ENCODE measurements at places on chromosomes 7 and 10.

DNA sequence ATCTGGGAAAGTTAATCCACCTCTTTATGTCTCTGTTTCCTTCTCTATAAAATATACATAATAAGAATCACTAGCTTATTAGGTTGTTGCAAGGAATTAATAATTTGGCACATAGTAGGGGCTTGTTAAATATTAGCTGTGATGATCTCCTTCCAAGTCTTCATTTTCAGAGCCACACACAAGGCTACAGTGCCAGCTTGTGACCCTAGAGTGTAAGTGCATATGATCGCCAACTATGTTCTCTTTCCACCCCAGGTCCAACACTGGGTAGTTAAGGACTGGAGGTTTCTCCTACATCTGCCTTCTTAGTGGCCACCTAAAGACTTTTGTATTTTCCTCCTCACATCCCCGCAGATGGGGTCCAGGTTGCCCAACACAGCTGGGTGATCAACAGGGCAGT lies 17.9 kb upstream of the ACSM6 start:
- DNase-seq = no peak

GRCh38 chr10:21279217-21279575 lies 246.3 kb downstream of the SKIDA1 start:
- no peak for DNase-seq

GRCh38 chr10:97566336-97566996 lies 6.1 kb upstream of the ANKRD2 start:
- DNase-seq = no peak

GRCh38 chr7:35258125-35258867 lies 4.4 kb upstream of the TBX20 start:
- no peak for DNase-seq

- DNase-seq = no peak
Measured at GRCh38 chr10:110851020-110851612, 20.6 kb upstream of the PDCD4 start.

GRCh38 chr10:98567391-98568133 lies 120.8 kb upstream of the HPS1 start:
- DNase-seq = no peak

- peak; percentile 54 for DNase-seq
Measured at GRCh38 chr10:129963641-129964501, at the start of gene EBF3. Gene EBF3 (minus strand): TSS chr10:129964274. CDS start chr10:129963768, 506 bp downstream.

DNA sequence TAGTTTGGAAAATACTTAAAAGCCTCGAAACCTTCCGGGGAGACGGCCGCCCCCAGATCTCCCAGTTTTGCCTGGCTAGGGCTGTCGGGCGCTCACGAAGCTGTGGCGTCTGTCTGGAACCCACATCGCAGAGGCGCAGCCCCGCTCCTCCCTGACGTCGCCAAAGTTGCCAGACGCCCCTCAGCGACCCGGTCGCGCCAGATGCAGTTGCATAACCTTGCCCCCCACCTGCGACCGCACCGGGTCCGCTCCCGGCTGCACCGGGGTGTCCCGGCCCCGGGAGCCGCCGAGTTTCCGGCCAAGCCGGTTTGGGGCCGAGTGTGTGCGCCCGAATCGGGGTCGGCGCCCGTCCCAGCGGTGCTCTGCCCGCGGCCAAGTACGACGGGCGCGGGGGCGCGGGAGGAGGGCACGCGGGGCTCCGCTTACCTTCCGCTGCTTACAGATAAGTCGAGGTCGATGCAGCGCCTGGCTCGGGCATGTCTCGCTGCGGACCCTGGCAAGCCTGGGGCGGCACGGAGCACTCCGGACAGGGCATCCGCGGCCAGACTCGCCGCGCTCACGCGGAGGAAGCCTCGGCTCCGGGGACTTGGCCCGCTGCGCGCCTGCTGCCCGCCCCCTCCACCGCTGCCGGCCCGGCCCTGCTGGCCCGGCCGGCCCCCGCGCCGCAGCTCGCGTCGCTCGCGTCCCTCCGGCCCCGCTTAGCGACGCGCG lies 665 bp downstream of the INSYN2A start:
- DNase-seq = no peak

- no peak for DNase-seq
Measured at GRCh38 chr7:31688996-31689395, 2.0 kb downstream of the PPP1R17 start.

DNA sequence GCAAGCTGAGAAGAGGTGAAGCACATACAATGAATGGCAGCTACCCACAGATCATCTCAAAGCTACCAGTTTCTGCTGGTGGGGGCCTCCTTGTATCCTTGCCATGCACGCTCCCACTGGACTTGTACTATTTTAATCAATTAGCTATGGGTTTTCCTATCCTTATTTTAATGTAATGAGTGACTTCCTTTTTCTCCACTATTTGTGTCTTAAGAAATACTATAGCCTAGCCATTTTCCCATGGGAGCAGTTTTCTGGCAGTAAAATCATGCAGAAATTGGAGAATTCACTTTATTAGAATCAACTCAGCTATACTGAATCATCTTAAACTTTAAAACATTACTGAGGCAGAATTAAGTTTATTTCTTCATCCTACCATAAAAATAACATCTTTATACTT lies 73.5 kb downstream of the CTNNA3 start:
- no peak for DNase-seq

GRCh38 chr10:124279882-124280281 lies 138.8 kb downstream of the OAT start:
- no peak for DNase-seq

DNA sequence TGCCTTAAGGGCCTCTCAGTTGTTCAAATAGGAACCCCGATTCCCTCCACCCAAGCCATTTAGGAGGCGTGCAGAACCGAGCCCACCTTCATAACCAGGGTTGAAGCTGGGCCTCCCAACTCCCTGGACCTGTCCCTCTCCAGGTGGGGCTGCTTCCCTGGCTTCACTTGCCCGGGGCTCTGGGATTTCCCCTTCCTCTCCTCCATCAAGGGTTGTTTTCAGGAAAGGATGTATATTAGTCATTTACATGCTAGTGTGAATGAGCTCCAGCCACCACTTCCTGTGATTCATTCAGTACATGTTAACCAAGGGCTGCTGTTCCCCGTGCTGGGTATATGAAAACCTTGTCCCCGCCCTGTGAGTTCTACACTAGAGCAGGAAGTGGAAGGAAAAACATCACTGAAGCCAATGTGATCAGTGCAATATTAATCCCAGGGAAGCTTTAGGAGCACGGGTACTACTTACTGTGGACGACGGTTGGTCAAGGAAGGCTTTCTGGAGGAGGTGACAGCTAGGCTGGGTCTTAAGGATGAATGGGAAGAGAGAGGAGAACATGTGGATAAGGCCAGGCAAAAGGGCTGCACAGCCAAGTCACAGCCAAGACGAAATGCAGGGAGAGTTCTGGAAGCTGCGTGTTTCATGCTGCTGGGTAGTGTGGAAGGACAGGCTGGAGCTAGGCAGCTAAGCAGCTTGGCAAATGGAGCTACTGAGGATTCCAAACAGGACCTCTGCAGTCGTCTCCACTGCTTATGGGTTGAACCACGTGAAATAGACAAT lies 150.1 kb upstream of the SHH start:
- peak; percentile 15 for DNase-seq

- no peak for DNase-seq
Measured at GRCh38 chr10:19014034-19014433, 34.6 kb upstream of the MALRD1 start.

- no peak for DNase-seq
Measured at GRCh38 chr10:97028126-97028831, 157.5 kb downstream of the SLIT1 start.

DNA sequence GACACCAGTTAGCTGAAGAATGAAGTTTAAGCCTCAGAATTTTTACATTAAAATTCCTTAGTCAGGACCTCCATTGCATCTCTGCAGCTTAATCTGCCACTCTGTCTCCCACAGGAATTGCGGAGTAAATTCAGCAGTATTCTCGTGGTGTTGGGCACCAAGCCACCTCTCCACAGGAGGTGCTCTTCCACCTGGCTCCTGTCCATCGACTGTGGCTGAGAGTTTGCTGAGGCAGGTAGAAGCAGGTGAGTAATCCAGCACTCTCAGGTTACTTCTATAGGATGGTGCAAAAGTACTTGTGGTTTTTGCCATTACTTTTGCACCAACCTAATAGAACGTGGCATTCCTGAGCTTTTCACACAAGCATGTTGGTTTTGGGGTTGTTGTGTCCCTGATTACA lies 134.1 kb downstream of the GFRA1 start:
- no peak for DNase-seq

GRCh38 chr7:20958572-20958971 lies 171.9 kb upstream of the SP8 start:
- no peak for DNase-seq

- no peak for DNase-seq
Measured at GRCh38 chr10:11256896-11257295, 239.2 kb downstream of the CELF2 start.

DNA sequence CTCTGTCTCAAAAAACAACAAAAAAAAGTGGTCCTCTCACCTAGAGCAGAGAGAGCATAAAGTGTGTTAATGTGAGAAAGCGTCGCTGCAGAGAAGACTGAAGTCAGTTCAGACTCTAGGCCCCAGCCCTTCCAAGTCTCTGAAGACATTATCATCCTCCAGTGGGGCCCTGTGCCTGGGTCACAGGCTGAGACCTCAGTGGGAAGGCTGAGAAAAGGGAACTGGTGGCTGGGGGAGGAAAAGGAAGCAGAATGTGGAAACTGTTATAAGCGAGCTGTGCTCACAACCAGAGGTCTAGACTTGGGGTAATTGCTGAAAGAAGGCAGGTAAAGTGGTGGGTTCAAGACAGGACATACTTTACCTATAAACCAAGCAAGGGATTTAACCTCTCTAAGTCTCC lies 4.9 kb upstream of the RRP12 start:
- DNase-seq = no peak

- DNase-seq = no peak
Measured at GRCh38 chr10:4382811-4383210, 443.2 kb upstream of the AKR1E2 start.

GRCh38 chr10:103919648-103920025 lies 1.7 kb upstream of the STN1 start:
- no peak for DNase-seq

DNA sequence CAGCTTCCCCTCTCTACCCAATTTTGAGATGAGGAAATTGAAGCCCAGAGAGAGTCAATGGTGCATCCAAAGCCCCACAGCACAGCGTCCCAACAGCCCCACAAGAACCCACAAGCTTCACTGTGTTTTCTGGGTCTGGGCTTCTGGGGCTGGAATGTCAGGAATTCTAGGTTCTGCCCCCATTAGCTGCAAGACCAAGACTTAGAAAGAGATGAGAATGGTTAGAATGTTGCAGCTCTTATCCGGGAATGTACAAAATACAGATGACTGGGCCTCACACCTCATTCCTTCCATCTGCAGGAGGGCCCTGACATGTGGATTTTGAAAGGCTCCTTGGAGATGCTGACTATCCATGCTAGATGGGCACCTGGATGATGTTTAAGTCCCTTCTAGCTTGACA lies 6.0 kb upstream of the SGPL1 start:
- no peak for DNase-seq

- DNase-seq = no peak
Measured at GRCh38 chr7:101576998-101577397, 52.1 kb downstream of the MYL10 start.

GRCh38 chr7:5255832-5256231 lies 26.9 kb upstream of the SLC29A4 start:
- DNase-seq = no peak

DNA sequence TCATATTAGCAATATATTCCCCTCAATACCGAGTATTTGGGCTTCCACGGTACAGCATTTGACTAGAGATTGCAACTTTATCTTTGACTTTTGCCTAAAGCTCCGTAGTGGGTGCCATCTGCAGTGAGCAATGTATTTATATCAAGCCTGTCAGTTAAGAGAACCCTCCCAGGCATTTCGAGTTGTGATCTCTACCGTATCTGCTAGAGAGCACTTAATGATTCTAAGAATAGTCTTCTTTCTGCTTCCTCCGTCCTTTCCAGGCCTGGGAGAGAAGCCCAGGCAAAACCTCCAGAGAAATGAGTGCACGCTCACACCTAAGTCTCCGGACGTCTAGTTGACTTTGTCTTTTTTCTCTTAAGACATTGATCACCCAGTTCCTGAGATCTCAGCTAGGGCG lies 210.6 kb downstream of the KLF6 start:
- no peak for DNase-seq

DNA sequence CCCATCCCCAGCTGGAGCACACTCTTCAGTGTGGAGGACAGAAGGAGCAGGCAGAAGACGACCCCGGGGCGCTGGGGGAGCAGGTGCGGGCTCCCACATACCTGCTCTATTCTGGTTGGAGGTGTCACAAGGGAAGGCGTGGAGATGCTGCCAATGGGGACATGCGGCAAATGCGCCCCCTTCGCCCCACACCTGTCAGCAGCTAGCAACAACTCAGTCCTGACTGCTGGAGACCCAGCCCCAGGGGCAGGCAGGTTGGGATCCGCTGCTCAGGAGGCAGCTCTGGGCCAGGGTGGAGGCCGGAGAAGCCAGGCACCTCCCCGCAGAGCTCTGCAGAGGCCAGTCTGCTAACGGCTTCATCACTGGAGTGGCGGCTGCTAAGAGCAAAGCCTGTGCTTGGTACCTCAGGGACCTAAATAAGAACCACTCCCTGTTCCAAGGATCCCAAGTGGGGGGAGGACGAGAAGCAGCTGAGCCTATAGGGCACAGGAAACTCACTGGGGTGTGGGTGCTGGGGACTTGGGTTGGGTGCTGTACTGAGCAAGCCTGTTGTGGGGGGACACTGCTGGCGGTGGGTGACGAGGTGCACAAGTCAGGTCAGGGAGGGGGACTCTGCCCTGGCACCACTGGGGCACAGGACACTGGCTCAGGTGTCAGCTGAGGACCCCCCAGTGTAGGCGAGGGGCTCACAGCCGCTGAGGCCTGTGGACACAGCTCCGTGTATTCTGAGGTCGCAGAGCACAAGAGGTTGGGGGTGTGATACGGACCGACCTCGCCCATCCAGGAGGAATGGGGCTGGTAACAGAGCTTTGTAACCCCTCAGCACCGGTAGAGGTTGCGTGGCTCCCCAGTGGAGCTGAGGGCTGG lies 19.2 kb upstream of the GPR146 start:
- DNase-seq = no peak

DNA sequence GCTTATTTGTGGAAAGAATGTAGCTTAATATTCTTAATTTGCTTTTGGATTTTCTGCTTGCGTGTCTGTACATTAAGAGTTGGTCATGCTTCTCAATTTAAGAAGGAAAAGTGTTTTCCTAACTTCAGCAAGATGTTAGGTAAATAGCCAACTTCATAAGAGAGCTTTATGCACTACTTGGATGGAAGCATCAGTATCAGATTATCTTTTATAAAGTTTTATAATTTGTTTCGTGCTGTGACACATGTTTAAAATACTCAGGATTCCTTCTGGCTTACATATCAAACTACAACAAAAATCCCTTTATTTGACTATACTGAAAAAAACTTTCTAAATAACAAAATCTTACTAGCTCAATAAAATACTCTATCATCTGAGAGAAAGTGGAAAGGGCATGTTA lies 34.8 kb upstream of the AGR2 start:
- no peak for DNase-seq

GRCh38 chr10:33358016-33358415 lies 23.5 kb upstream of the NRP1 start:
- DNase-seq = no peak

- DNase-seq = no peak
Measured at GRCh38 chr10:48751730-48752129, 67.1 kb downstream of the WDFY4 start.

DNA sequence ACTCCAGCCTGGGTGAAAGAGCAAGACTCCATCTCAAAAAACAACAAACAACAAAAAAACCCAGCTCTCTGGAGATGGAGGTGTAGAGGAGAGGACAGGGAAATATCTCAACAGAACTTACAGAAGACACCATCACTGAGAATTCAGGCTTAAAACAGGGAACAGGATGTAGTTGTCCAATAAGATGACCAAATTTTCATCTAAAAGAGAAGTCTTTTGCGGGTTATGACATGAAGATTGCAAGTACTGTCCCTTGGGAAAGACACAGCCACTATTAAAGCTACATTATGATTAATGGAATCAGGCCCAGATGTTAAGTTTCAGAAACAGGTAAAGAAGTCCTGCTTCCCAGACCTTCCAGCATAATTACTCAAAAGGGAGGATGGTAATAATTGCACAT lies 235.2 kb upstream of the NRP1 start:
- no peak for DNase-seq
